Endothelial cell of umbilical vein (primary cell): ENCODE measurements at places on chromosomes 5 and 9. TPM values are rescaled to one million over a fixed set of nuclear protein-coding genes. Genes with fewer than 3 reads are reported as not detected.

- DNase-seq = no peak
Measured at GRCh38 chr9:99265691-99266090, 43.6 kb downstream of the SEC61B start.

DNA sequence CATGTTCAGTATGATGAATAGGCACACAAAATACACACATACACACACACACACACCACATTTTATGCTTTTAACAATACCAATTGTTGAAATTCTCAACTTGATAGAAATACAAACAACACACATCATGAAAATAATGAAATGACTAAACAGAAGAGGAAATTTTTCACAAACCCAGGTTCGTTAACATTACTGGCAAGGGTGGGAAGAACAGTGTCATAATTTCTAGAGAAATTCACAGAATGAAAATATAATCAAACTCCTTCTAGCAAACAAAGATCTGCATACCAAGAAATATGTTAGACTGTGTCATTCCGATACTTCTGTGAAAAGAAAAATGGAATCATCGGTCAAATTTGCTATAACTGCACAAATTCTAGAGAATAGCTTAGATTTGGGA is 41.9 kb downstream of the ST8SIA4 start:
- DNase-seq = no peak

OR13C9 gene
- total RNA-seq = not detected in 2 replicates

TMEM174 gene
- not detected in 2 replicates for total RNA-seq
